ENCODE measurements at places on chromosomes 3 and 15.

DNA sequence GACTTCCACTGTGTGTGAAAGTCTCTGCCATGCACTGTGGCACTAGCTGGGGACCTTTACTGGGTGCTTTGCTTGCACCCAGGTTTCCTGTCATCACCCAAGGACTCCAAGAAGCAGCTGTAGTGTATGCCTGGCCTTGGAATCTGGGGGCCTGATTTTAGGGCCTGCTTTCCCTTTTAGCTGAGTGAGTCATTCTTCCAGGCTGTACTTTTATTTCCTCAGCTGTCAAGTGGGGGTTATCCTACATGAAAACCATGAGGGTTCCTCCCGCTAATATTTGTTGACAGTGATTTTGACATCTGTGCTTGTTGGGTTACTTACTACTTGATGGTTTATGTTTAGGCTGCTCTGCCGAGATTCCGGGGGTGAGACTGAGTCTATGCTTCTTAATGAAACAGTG is 18.5 kb downstream of the GORASP1 start:
- no peak for DNase-seq

DNA sequence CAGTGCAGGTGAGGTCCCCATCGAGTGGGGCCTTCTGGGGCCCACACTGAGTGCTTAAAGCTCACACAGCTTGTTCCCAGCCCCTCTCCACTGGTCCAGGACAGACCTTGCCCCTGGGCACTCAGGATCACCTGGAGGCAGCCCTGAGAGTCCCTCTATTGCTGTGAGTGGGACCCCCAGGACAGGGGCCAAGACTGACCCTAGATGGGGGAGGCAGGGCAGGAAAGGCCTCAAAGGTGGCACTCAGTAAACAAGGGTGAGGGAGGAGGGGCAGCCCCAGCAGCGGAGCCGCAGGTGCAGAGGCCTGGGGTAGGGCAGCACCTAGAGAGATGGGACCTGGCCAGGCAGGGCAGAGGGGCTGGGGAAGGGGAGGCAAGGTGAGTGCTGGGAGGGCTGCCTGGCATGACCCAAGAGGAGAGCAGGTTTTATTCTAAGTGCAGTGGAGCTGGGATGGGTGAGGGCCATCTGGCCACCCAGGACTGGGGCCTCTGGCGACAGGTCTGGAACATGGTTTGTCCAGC is 27.9 kb downstream of the CFAP100 start:
- no peak for DNase-seq

GRCh38 chr15:44096596-44096995 is 98.5 kb downstream of the FRMD5 start:
- no peak for DNase-seq

DNA sequence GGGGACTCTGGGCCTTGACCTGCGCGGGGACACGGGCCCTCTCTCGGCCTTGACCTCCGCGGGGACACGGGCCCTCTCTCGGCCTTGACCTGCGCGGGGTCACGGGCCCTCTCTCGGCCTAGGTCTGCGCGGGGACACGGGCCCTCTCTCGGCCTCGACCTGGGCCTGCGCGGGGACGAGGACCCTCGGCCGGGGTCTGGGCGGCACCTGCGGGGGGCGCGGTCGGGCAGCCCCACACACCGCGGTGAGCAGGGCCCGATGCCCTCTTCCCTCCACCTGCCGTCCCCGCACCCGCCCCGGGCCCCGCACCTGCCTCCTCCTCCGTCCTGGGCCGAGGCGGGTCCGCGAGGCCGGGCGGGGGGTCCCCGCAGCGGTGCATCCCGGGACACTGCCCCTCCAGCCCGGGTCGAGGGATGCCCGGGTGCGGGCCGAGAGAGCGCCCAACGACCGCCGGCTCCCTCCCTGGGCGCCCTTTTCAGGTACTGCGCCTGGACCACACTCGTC is 15.6 kb upstream of the CERS3 start:
- DNase-seq = no peak

- no peak for DNase-seq
Measured at GRCh38 chr3:119883461-119884160, 101.7 kb downstream of the NR1I2 start.

GRCh38 chr3:160157321-160157720 is 67.9 kb upstream of the C3orf80 start:
- DNase-seq = no peak

DNA sequence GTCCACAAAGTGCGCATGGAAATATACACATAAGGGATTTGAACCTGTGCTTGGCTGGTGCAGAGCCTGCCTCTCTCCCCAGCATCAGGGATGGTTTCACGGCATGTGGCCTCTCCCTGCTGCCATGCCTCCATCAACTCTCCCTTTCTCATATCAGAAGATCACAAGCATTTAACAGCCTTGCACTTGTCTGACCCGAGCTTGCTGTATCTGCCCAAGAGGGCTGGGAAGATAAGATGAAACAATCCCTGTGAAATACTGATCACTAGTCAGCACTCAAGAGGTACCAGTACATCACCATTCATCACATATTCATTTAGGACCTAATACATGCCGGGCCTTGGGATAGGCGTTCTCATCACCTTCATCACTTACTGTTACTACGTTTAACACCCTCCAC is 107.6 kb upstream of the ARHGEF3 start:
- no peak for DNase-seq

GRCh38 chr15:29838352-29839010 is 16.2 kb upstream of the TJP1 start:
- no peak for DNase-seq

DNA sequence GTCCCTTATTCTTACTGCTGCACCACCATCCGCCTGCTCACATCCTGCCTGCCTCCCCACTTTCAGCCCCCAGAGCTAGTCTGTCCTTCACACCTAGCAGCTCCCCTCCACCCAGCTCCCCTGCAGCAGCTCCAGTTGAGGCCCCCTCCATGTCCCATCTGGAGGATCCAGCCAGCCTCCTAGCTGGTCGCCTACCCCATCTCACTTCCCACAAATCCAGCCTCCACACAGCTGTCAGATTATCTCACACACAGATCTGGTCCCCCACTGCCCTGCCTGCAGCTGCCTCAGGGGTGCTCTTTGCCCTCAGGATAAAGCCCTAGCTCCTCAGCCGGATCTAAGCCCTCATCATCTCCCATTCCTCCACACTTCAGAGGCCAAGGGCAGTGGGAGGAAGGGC is 8.8 kb upstream of the SEMA7A start:
- DNase-seq = no peak

- peak; percentile 2 for DNase-seq
Measured at GRCh38 chr15:33086500-33087121, 107.9 kb downstream of the FMN1 start.
